NCI-H524 treated with DMSO at 0.1 percent for 48 hours (cell line): ENCODE measurements at places on chromosomes 4 and X.

GRCh38 chr4:75629239-75629638 lies 1.1 kb downstream of the CDKL2 start:
- DNase-seq = no peak

DNA sequence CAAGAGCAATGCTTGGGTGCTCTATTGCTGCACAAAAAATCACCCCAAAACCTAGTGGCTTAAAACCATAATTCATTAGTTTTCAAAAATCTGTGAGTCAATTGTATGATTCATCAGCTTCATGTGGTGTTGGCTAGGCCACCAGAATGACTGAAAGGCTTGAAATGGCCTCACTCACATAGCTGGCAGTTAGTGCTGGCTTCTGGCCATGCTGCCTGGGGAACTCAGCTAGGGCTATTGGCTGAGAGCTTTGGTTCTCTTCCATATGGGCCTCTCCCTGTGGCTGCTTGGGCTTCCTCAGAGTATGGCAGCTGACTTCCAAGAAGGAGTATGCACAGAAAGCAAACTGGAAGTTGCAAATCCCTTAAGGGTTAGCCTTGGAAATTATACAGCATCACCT lies 3.1 kb upstream of the MTMR1 start:
- DNase-seq = no peak

- no peak for DNase-seq
These were observed 54.7 kb upstream of the NUDT6 start for GRCh38 chr4:122977103-122977502.

GRCh38 chr4:159266981-159267868 lies 164.3 kb downstream of the RAPGEF2 start:
- DNase-seq = no peak

- no peak for DNase-seq
These were observed 44.5 kb upstream of the ZBTB33 start for GRCh38 chrX:120205816-120206753.

- no peak for DNase-seq
These were observed 18.7 kb upstream of the ZNF157 start for GRCh38 chrX:47351706-47352105.

DNA sequence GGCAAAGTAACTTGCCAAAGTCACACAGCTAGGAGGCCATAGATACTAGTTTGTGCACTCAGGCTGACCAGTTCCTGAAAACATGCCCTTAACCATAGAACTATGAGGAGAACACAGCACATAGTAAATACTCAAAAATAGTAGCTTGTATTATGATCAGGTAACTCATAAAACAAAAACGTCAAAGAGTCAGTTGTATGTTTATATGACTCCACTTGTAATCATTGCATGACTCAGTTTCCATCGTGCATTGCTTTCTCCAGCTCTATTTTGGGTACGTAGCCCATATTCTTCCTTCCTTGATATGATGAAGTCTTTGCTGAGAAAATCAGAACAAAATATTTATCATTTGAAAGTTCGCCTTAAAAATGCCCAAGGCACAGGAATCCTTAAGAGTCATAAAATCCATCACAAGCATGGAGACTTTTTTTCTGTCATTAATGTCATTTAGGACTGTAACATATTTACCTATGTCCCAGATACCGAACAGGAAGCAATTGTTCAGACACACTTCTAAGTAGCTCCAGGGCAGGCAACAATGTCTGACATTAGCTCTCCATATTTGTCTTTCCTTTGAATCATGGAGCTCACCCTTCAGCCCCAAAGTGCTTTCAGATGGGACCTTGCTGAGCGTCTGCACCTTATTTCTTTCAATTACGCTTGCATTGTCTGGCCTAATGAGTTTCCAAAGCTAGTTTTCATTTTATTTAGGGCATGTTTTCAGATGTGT lies 11.2 kb upstream of the MID1 start:
- no peak for DNase-seq

GRCh38 chrX:39065051-39065871 lies 264.0 kb downstream of the MID1IP1 start:
- peak; percentile 85 for DNase-seq
